ENCODE measurements at places on chromosomes 6 and 20. TPM values are rescaled to one million over a fixed set of nuclear protein-coding genes. Genes with fewer than 3 reads are reported as not detected.

Gene MYCT1
- 0.55 TPM for total RNA-seq

DNA sequence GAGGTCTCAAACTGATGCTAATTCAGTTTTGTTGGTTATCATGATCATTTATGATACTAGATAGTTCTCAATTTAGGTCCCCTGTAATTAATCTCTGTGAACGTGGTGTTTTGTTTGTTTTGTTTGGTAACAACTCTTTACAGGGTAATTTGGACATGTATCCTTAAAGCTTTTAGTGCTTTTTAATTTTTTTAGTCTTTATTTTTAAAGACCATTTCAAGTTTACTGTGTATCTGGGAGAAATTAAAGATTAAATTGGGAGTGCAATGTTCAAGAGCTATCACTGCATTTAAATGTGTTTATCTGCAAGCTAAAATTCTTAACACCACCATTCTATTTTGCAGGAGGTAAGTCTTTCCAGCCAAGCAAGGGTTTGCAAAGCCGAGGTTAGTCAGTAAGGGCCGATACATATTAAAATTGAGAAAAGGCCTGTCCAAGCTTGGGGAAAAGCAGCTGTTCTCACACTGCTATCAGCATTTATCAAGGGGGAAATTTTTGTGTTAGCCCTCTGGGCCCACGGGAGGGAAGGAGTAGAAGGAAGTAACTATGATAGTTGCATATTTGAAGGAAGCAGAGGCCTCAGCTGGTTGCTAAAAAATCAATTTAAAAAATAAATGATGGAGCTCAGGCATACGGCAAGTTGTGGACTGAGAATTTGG is 59.3 kb upstream of the ZNF217 start:
- DNase-seq = no peak

- DNase-seq = no peak
These were observed 252.2 kb downstream of the HACE1 start for GRCh38 chr6:104607501-104607900.

GRCh38 chr20:57414867-57415592 is 23.8 kb downstream of the RBM38 start:
- DNase-seq = no peak

DNA sequence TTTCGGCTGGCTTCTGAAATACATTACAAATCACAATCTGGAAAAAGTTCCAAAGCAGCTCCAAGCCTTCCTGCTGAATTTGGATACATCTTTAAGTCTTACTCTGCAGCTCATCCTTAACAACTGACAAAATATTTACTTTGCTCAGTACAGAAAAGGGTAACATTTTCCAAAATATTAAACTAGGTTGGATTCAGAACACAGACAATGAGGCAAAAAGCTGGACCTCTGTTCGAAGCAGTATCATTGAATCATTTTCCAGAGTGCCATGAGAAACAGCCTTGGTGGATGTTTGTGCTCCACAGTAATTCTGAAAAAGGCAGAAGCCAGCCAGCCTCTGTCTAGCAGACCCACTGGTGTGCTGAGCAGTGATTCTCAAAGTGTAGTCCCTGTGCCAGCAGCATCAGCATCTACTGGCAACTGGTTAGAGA is 162.1 kb downstream of the AIG1 start:
- DNase-seq = no peak

DNA sequence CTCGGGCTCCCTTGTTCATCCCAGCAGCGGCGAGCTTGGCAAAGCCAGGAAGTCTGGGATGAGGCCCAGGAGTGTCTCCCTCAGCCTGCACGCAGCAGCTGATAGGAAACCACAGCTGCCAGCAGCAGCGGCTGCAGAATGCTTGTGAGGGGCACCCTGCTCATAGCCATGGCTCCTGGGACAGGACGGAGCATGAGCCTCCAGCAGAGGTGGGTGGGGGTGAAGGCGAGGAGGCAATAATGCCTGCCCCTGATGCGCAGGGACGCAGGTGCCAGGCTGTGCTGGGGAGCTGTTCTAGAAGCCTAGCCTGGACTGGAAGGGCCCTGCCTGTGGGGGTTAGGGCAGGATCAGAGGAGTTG is 157.9 kb downstream of the CD83 start:
- DNase-seq = no peak

GRCh38 chr6:116254297-116255056 is 602 bp upstream of the TSPYL4 start:
- DNase-seq = peak; percentile 28

DNA sequence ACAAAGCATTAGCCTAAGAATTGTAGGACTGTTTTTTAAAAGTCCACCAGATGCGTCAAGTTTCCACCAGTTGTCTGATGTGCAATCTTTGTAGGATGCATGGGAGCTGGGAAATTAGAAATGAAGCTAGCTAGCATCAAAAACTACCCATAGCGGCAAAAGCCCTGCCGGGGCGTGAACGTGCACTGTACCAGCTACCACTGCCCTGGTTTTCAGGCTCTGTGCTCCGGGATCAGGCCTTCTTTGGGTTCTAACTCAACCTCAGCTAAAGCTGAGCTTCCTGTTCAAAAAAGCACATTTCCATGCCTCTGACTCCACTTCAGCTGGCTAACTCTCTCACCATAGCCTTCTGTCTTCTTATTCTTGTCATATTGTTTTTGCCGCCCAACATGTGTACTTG is 26.9 kb upstream of the FUCA2 start:
- peak; percentile 49 for DNase-seq

Gene EPHA7
- total RNA-seq = not detected

Gene FILIP1
- total RNA-seq = not detected
